ENCODE measurements at places on chromosomes 12 and 14. TPM values are rescaled to one million over a fixed set of nuclear protein-coding genes. Genes with fewer than 3 reads are reported as not detected.

COX8C gene
- not detected for total RNA-seq

NTF3 gene
- total RNA-seq, result 0.37 TPM

RNASE7 gene
- not detected for total RNA-seq

PLA2G1B gene
- total RNA-seq, result not detected
